Umbilical cord (tissue), 2 donors: ENCODE measurements at places on chromosomes 7 and 10. TPM values are rescaled to one million over a fixed set of nuclear protein-coding genes. Genes with fewer than 3 reads are reported as not detected.

Gene IQUB
- total RNA-seq, result 2.6 TPM

Gene SKIDA1
- 10.1 TPM for total RNA-seq

Gene TFR2
- 2.4 TPM for total RNA-seq

DNA sequence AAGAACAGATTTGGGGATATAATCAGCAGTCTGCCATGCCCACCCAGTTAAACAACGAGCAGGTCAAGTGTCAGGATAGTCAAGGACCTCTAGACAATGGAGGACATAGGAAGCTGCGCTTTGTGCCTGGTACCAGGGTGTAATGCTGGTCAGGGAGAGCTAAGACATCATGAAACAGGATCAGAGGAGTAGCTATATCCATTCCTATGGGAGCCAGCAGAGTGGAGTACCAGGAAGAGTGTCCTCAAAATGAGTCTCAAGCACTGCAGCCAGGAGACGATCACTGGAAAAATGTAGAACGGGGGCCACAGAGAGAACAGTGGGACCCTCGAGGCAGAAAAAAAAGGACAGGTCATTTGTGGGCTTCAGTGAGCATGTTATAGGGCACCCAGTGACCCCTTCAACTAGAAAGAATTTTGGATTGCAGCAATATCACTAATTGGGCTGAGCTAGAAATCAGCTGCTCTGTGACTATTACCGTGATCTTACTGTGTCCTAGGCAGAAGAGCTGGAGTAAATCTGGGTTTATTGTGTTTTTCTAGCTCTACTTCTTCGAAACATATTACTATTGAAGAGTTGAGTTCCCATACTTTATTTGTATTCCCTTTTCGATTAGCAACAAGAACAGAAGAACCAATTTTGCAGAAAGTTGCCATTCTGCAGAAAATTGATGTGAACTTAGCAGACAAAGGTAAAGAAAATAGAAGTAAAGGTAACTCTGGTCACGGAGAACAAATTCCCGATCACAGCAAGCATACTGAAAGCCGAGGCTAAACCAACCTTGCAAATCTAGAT lies 319.6 kb downstream of the AHR start:
- DNase-seq, result no peak

- DNase-seq, result no peak
Observed at GRCh38 chr7:118671149-118671548, 446.6 kb downstream of the ANKRD7 start.

DNA sequence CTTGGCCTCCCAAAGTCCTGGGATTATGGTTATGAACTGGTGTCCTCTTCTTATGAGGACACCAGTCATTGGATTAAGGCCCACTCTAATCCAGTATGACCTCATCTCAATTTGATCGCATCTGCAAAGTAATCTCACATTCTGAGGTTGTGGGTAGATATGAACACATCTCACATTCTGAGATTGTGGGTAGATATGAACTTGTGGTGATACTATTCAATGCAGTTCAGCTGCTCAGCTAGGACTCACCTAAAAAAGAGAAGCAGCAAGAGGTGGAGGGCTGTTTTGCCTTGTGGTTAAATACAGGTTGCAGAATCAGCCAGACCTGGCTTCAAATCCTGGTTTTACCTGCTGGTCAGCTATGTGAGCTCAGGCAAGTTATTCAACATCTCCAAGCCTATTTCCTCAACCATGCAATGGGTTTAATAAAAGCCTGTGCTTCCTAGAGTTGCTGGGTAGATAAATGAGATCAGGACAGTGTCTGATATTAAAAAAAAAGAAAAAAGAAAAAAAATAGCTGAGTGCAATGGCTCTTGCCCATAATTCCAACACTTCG lies 8.5 kb upstream of the BAG3 start:
- no peak for DNase-seq

- DNase-seq, result no peak
Observed at GRCh38 chr10:125472010-125472607, 210.9 kb downstream of the TEX36 start.

DNA sequence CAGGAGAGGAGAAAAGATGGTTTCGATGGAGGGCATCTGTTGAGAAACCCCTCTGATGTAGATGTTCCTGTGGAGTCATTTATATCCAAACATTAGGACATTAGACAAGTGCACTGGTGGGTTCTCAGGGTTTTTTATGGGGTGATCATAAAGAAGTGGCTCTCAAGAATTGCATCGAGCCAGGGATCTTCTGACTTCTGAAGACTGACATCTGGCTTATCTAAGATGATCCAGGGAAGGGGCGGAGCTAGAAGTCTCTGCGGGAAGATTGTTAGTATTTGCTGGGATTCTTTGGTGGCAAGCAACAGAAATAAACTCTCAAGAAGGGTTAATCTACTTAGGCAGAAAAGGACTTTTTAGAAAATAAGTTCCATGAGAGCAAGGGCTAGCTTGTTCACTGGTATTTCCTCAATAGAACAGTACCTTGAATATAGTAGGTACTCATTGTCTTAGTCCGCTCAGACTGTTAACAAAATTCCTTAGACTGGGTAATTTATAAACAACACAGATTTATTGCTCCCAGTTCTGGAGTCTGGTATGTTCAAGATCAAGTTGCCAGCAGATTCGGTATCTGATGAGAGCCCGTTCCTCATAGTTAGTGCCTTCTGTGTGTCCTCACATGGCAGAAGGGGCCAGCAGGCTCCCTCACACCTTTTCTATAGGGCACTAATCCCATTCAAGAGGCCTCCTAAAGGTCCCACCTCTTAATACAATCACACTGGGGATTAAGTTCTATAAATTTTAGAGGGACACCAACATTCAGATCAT lies 28.5 kb upstream of the SYPL1 start:
- DNase-seq, result no peak
